ENCODE measurements at places on chromosomes 1 and 21.

DNA sequence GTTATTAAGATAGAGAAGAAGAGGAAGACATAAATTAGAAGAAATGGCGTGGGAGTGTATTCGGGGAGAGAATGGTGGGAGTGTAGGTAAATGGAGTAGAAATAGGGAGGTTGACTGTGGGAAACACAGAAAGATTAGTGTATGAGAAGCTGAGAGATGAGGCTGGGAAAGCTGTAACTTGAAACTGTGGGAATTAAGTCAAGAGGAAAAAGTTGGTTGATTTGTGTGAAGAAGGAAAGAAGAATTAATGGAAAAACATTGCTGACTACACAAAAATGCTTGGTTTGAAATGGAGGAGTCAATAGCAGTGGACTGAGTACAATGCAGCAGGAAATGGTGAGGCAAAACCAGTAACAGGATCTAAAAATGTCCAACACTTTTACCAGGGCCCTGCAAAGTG lies 448.3 kb downstream of the PTPRC start:
- no peak for DNase-seq

GRCh38 chr1:197782722-197783360 lies 7.6 kb upstream of the DENND1B start:
- DNase-seq, result no peak

- no peak for DNase-seq
Observed at GRCh38 chr1:241637604-241638003, 2.6 kb downstream of the CHML start.

GRCh38 chr1:88298506-88298905 lies 385.6 kb upstream of the PKN2 start:
- DNase-seq, result no peak

- DNase-seq, result no peak
Observed at GRCh38 chr1:8014381-8014988, 11.6 kb downstream of the ERRFI1 start.

GRCh38 chr1:10105484-10105883 lies 72.7 kb downstream of the UBE4B start:
- no peak for DNase-seq

GRCh38 chr21:38850277-38850951 lies 44.7 kb downstream of the ETS2 start:
- DNase-seq, result no peak

DNA sequence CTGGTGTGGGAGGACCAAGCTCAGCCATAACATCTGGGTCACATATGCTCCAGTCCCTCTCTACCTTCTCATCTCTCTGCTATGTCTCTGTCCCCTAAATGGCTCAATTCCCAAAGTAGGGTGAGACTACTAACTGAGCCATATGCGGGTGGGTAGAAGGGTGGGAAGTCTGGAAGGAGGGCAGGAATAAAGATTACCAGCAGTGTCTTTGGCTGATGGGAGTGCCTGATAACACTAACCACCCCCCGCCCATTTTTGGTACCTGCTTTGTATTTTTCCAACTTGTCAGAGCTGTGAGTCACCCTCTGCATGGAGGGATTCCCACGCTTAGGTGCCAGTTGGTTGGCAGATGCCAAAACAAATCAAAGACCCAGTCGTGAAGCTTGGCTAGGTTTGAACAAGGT lies 14.9 kb upstream of the SSBP3 start:
- no peak for DNase-seq

- DNase-seq, result no peak
Observed at GRCh38 chr1:22323141-22323845, 128.4 kb upstream of the ZBTB40 start.

GRCh38 chr1:87826681-87827251 lies 498.1 kb downstream of the LMO4 start:
- no peak for DNase-seq

GRCh38 chr1:22530715-22531114 lies 32.6 kb upstream of the EPHA8 start:
- DNase-seq, result no peak

DNA sequence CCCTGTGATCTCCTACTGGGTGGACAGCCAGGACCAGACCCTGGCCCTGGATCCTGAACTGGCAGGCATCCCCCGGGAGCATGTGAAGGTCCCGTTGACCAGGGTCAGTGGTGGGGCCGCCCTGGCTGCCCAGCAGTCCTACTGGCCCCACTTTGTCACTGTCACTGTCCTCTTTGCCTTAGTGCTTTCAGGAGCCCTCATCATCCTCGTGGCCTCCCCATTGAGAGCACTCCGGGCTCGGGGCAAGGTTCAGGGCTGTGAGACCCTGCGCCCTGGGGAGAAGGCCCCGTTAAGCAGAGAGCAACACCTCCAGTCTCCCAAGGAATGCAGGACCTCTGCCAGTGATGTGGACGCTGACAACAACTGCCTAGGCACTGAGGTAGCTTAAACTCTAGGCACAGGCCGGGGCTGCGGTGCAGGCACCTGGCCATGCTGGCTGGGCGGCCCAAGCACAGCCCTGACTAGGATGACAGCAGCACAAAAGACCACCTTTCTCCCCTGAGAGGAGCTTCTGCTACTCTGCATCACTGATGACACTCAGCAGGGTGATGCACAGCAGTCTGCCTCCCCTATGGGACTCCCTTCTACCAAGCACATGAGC lies 17.2 kb upstream of the SLC25A44 start:
- DNase-seq, result no peak

GRCh38 chr1:62912028-62912638 lies 128.2 kb downstream of the ATG4C start:
- DNase-seq, result no peak

- no peak for DNase-seq
Observed at GRCh38 chr21:39021478-39021832, 161.8 kb downstream of the PSMG1 start.

DNA sequence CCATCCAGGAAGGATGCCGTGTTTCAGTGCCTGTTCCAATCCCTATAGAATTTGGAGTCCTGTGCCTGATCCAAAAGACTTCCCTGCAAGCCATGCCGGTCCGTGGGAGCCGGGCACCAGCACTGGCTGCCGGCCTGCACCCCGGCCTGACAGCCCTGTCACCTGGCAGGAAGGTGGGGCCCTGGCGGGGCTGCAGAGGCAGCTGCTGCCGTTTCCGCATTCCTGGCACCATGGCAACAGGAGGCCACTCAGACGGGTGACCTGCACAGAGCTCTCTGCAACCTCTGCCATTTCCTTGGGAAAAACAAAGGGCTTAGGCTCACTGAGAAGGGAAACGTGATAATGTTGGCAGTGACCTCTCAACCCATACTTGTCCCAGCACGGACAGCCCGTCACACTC lies 63.2 kb upstream of the TMEM51 start:
- no peak for DNase-seq

- no peak for DNase-seq
Observed at GRCh38 chr1:156204686-156205085, 8.1 kb upstream of the PMF1 start.

DNA sequence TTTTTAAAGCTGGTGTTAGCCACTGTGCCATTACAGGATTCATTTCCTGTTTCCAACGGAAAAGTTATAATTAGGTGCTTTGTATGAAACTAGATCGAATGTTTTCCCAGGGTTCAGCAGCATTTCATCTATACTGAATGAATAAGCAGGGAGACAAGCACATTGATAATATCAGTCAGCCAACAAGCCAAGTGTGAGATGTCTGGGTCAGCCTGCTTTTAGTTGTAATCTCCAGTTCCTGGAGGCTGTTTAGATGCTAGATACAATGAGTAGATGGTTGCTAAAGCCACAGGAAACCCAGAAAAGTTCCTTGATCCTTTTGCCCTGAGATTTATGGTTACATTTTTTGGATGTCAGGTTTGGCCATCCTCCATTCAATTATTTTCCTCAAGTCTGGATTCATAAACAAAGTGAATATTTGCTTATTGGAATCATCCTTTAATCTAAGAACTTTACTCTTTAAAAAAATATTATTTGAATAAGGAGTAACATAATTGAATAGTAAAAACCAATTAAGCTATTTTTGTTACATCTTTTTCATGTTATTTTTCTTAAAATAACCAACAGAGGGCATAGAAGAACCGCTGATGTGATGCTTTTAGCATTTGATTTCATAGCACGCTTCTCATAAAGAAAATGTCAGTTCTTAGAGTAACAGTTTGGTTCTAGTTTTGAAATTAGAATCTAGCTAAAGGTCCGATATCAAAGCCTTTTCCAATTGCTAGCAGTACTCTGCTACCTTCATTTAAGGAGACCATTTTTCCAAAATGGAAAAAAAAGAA lies 76.6 kb downstream of the HSPA13 start:
- DNase-seq, result no peak

DNA sequence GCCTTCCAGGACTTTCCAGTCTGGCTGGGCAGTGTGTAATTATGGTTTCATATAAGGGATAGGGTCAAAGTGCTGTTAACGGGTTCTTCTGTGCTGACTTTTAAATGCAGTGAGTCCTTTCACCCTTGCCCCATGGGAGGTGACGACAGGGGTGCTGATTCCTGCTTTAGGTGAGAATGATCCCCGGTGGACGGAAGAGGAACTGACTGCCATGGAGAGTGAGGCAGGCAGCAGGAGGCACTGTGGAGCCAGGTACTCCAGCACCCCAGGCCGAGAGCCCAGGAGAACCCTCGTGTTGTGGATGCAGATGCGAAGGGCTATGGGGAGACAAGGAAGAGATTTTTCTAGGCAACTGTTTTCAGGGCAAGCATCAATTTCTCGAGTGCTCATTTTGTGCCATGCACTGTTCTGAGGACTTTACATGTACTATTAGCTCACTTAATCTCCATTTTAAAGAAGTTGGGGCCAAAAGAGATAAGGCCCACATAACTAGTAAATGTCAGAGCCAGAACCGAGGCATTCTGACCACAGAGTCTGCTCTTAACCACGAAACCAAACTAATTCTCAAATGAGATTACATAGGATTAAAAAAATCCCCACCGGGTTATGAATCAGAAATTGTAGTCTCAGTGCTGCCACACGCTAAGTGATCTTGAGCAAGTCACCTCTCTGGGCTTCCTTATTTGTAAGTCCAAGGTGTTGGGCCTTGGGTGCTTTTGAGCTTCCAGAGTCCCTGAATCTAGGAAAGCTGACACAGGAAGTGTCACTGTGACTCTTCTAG lies 28.2 kb downstream of the STPG1 start:
- no peak for DNase-seq

DNA sequence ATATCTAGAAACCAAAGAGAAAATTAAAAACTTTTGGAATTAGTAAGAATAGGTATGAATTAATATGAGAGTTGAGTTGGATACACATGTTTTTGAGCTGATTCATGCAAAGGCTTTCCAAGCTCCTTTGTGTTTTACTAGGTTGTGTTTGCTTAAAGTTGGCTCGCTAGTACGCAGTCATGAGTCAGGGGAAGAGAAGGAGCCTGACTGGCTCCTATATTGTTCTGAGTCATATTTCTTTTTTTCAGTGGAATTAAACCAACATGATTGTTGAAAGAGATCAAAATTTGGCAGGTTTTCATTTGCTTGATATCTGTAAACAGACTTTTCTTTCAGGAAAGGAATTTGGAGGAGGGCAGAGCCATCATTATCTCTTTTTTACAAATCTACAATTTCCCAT lies 66.7 kb downstream of the MAGI3 start:
- DNase-seq, result no peak

DNA sequence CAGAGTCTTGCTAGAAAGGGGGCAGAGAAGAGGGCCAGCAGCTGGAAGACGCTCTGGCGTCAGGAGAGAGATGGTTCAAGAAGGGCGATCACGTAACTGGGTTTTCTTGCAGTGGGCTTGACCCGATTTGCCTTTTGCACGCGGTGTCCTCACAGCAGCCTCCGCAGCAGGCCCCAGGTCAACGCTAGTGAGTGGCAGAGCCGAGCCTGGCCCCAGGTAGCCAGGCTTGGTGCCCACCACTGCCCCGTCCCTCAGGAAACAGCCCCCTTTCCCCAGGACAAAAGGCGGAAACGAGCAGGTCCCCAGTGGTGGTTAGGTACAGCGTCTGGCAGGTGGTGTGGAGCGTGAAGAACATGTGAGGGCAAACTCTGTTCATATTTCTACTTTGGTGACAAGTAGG lies 8.6 kb upstream of the UTS2 start:
- no peak for DNase-seq

DNA sequence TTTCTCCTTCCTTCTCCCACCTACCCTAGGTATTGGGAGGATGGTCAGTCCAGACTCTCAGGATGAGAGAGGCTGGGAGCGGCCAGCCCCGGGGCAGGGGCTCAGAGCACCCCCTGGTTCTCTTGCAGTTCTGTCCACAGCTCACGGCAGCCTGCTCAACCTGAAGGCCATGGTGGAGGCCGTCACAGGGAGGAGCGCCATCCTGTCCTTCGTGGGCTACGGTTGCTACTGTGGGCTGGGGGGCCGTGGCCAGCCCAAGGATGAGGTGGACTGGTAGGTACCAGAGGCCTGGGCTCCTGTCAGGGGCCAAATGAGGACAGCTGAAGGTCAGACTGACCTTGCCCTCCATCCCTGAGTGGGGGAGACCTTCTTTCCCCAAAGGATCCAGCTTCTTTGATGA lies 4.2 kb downstream of the PLA2G2F start:
- no peak for DNase-seq

DNA sequence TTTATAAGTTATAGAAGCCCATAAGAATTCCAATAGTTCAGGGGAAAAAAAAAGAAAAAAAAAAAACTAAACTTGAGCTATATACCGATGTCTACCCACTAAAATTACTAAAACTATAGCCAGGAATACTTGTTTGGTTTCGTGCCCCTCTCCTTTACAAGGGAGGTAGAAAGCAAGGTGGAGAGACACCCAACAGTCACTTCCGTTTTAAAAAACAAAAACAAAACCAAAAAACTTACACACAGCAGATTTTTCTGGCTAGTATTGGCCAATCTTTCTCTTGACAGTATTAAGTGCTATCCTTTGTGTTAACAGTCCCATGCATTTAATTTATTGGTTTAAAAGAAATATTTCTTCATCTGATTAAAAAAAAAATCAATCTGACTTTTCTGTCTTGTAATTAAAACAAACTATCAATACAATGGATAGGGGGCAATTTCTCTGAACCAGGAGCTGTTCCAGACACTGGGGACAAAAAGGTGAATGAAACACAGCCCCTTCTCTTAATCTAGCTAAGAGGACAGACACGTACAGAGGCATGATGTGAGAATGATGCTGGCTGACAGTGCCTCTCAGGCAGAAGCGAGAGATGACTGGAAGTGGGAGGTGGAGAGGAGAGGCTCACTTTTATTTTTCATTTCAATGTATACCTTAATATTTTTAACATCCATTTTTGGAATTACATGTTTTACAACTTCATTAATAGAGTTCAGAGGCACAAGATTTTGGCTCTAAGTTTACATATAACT lies 214.8 kb downstream of the RERE start:
- DNase-seq, result no peak

GRCh38 chr1:54355931-54356679 lies 50.1 kb downstream of the SSBP3 start:
- DNase-seq, result no peak

GRCh38 chr1:37620707-37621106 lies 14.0 kb downstream of the RSPO1 start:
- DNase-seq, result no peak

- DNase-seq, result no peak
Observed at GRCh38 chr1:46342084-46342656, 1.6 kb downstream of the NSUN4 start.

DNA sequence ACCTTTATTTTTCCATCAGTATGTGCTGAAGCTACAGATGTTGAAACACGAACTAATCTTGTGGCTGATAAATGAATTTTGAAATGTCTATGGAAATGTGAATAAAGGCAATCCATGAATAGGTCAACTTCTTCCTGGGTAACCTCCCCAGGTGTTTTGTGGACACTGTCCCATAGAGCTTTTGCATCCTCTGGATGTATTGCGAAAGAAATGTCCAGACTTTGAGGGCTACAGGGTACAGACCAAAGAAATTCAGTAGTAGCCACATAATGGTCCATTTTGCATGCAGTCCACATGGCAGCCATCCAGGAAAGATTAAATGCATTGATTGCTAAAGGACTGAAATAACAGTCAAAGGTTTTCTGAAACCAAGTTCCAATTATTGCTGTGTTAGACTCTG lies 21.5 kb upstream of the DARS2 start:
- DNase-seq, result no peak
